ENCODE measurements at places on chromosomes 1 and 21.

DNA sequence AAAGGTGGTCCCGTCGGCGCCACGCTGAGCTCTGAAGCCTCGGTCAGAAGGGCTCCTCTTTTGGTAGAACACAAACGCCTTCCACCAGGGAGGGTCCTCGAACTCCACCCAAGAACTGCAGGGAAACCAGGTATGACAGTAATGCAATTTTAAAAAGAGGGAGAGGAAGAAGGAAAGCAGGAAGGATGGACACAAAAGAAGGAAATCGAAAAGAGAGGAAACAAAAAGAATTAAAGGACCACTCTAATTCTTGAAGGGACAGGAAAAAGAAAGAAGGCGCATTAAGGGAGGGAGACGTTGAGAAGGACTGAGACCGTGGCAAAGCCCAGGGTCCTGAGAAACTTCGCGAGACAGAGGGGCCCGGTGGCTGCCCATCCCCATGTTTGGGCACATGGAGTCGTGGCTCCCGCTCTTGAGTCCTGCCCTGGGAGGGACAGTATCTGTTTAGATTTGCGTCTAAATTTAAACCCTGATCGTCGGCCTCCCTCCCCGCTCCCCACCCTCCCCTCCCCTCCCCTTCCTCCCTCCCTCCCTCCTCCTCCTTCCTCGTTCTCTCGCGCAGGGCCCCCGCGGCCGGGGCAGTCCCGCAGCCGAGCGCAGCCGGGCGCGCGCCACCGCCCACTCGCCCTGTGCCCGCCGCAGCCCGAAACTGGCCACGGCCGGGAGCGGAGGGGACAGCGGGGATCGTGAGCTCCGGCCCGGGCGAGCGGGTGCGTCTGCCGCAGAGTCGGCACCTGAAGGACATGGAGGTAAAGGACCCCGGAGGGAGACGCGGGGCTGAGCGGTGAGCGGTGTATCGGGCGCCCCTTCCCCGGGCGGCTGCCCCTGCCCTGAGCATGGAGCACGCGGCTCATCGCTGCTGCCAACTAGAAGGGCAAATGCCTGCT, at the start of gene RCSD1:
Gene RCSD1, plus strand, starts transcription at position 552 of the 887 bp plus-strand sequence. Its CDS starts 192 bp downstream, at position 744.
- DNase-seq: no peak

GRCh38 chr1:171422511-171422910, 62.8 kb upstream of the PRRC2C start:
- DNase-seq: no peak

DNA sequence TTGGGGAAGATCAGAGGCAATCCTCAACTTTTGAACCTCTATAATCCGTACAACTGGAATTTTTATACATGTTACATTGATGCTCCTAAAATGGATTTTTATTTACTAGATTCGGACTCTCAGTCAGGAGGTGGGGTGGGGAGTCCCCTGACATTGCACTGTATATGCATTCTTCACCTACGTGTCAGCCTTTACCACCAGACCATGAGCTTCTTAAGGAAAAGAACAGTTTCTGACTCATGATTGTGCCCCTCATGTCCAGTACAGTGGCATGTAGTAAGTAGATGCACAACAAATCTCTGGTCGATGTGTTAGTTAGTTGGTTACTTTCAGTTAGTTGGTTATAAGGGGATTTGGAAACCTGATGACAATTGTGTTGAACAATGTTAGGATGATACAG, 15.4 kb downstream of the LPAR3 start:
- no peak for DNase-seq

- DNase-seq: no peak
Observed at GRCh38 chr21:33230545-33231324, 997 bp downstream of the IFNAR2 start.

DNA sequence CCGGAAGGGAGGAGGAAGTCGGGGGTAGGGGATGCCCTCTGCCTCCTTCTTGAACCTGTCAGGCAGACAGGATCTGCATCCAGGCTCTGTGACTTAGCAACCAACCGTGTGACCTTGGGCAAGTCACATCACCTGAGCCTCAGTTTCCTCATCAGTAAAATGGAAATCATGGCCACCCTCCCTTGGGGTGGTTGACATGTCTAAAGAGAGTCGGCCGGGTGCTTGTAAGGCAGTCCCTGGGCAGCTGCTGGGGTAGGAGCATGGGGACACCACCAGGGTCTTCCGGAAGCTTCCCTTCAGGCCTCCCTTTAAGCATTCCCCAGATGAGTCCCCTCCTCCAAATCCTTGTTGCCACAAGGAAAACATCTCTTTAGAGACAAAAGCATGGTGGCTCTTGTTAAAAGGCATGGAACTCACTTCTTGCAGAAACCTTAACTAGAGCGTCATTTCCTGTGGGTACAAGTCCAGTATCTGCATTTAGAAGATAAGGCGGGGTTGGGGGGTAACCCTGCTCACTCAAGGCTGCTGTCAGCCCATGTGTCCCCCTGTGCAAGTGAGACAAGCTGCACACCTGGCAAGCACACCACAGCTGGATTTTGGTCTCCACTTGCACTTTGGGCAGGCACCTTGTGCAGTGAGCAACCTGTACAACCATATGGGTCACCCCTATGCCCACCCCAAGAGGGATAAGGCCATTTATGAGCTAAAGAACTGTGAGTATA, 10.4 kb downstream of the CLCNKB start:
- DNase-seq: no peak
